Fibroblast of skin of left quadriceps (primary cell): ENCODE measurements at places on chromosomes 12 and 14.
A peak's percentile ranks its signal among the peaks of the same experiment; 100 is the strongest.

- no peak for DNase-seq
Observed at GRCh38 chr12:117090816-117091711, 8.2 kb downstream of the TESC start.

- DNase-seq: no peak
Observed at GRCh38 chr12:114063435-114063834, 97.3 kb upstream of the RBM19 start.

GRCh38 chr14:22896760-22897159 is 13.7 kb downstream of the REM2 start:
- DNase-seq: no peak

DNA sequence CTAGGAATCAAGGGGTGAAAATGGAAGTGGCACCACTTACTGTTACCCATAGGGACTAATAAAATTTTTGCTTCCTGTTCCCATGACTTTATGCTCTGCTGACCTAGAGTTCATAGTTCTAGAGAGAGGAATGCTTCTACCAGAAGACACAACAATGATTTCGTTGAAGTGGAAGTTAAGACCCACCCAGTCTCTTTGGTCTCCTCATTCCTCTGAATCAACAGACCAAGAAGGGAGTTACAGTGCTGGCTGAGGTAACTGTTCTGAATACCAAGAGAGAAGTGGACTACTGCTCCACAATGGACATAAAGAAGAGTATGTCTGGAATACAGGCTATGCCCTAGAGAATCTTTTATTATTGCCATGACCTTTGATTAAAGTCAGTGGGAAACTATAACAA is 23.5 kb upstream of the DYRK2 start:
- DNase-seq: no peak

GRCh38 chr12:70590051-70590450 is 47.2 kb downstream of the PTPRB start:
- peak; percentile 41 for DNase-seq

GRCh38 chr14:79705126-79705894 is 506.0 kb downstream of the DIO2 start:
- no peak for DNase-seq

DNA sequence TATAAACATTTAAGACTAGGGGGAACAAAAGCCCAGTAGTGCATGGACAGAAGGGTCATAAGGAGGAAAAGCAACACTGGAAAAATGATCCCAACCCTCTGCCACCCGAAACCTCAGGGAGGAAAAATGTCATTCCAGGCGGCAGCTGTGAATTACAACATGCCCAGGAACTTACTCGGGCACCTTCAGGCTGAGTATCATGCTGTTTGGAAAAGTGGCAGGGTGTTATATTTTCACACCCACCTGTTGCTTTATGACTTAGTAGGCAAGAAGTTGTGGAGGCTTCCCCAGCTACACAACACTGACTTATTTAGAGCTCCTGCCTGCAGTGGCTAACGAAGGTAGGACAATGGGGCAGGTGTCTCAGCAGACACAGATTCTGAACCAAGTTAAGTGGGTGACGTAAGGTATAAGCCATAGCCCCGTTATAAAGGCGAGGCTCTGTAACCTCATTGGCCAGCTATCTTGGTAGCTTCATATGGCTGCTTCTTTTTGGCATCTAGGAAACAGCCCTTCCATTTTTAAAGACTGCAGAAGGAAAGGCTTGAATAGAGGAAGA is 96.1 kb upstream of the IFNG-AS1 start:
- DNase-seq: no peak
